Aorta (tissue), 5 donors: ENCODE measurements at places on chromosomes 2 and 18. TPM values are rescaled to one million over a fixed set of nuclear protein-coding genes. Genes with fewer than 3 reads are reported as not detected.

The DAPL1 gene
- polyA plus RNA-seq: 14.5 TPM

The COX7A2L gene
- polyA plus RNA-seq: 98.5 TPM

- H3K27me3 ChIP-seq: no peaks in the 10 kb centered on the region
- H3K4me3 ChIP-seq: no peak overlapping the region
- H3K27ac ChIP-seq: no peak overlapping the region
- no peaks in the 10 kb centered on the region for H3K4me1 ChIP-seq
- H3K36me3 ChIP-seq: no peaks in the 10 kb centered on the region
- no peak for DNase-seq
Measured at GRCh38 chr18:62953663-62954062, 238.3 kb downstream of the PHLPP1 start.

GRCh38 chr2:75519843-75520242, 40.9 kb downstream of the EVA1A start:
- H3K36me3 ChIP-seq: no peaks in the 10 kb centered on the region
- no peaks in the 10 kb centered on the region for H3K4me1 ChIP-seq
- no peak overlapping the region for H3K4me3 ChIP-seq
- DNase-seq: no peak
- no peak overlapping the region for H3K27ac ChIP-seq

The GCFC2 gene
- polyA plus RNA-seq: 25.9 TPM

The SNED1 gene
- 27.3 TPM for polyA plus RNA-seq

DNA sequence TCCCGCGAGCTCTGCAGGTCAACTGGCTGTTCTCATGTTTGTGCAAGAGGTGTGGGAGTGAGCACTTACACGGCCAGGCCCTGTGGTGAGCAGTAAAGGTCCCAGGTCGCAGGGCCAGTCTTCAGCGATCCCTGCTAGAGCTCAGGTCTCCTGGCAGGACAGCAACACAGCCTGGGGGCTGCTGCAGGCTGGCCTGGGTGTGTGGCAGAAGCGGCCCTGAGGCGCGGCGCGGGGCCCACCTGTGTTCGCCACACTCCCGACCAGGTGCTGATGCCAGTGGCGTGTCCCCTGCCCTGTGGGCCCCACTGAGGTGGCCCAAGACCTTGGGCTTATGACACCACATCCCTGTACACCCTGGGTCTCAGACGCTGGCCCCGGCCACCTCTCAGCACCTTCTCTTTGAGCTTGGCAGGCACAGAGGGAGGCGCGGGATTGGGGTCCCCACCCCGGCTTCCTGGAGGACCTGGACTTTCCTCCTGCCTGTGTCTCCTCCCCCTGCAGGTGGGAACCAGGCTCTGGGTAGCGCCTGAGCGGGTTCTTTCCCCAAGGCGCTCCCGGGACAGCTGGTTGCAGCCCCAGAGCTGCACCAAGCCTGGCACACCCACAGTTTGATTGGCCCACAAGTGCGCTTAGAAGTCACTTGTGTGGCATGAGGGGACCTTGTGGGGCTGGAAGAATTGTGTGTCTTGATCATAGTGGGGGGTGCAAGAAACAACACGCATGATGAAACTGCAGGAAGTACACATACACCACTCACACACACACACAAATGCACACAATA, 59.2 kb downstream of the TWIST2 start:
- no peak overlapping the region for H3K27ac ChIP-seq
- H3K36me3 ChIP-seq: peaks cover 1% of the 10 kb centered on the region
- no peaks in the 10 kb centered on the region for H3K4me1 ChIP-seq
- DNase-seq: no peak

The TM4SF20 gene
- not detected for polyA plus RNA-seq

DNA sequence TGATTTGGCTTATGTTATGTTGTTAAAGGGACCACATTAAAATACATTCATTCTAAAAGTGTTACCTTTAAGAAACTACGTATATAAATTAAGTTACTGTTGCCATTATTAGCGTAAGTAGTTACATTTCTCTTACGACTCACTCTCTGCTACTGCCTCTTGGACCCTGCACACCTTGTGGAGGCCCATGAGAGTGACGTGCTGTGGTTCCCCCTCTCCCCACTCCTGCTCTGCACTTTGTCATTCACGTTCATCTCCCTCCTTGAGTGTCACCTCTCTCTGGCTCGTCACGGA, 830 bp upstream of the MERTK start:
- no peaks in the 10 kb centered on the region for H3K36me3 ChIP-seq
- H3K4me3 ChIP-seq: peak overlapping the region; percentile 39
- H3K27me3 ChIP-seq: no peaks in the 10 kb centered on the region
- H3K27ac ChIP-seq: peak overlapping the region; percentile 93

DNA sequence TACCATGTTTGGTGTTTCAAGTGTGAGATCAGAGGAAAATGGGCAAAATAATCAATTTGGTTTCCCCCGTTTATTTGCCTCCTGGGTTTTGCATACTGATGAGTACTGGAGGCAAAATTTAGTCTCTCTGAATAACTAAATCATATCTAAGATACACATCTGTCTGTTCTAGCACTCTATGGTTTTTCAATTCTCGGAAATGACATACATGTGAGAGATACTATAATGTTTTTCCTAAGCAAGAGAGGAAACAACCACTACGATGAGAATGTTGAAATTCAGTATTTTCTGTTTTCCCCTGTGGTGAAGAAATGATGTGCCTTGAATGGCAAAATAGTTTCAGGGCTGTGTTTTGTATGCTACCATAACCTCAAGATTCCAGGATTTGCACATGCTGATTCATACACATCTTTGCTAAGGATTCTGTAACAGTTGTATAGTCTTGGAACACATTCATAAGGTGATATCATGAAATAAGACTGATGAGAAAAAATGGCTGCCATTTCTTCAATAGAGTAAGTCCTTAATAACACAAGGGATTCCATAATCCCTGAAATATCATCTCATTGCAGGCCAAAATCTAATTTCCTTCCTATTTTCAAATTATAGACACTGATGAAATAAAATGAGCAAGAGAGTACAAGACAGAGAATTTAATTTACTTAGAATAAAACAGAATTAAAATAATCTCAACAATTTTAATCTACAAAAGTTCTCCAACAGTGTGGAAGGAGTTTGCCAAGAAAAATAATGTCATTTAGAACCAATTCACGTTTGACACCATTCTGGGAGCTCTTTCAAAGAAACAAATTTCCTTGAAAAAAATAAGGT, 316.6 kb downstream of the FIGN start:
- no peaks in the 10 kb centered on the region for H3K4me1 ChIP-seq
- H3K4me3 ChIP-seq: no peak overlapping the region
- no peak for DNase-seq
- no peaks in the 10 kb centered on the region for H3K27me3 ChIP-seq
- no peak overlapping the region for H3K27ac ChIP-seq

The MFSD2B gene
- polyA plus RNA-seq: not detected

GRCh38 chr18:49698525-49699025, 114.8 kb downstream of the ACAA2 start:
- H3K27ac ChIP-seq: no peak overlapping the region
- no peaks in the 10 kb centered on the region for H3K36me3 ChIP-seq
- DNase-seq: no peak

DNA sequence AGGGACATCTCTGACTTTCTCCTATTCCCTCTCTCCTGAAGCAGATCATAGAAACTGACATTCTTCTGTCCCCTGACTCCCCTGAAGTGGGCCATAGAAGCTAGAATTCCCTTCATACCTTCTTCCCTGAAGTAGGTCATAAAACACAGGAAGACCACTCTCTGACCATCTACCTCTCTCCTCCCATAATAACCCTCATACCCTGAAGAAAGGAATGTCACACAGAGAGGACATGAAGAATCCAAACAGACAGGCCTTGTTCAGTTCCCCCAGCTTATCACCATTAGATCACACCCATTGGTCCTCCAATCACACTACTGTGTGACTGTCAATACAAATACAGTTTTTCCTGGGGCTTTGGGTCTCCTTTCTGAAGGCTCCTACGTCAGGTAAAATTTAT, 347.1 kb downstream of the DLGAP1 start:
- no peaks in the 10 kb centered on the region for H3K4me1 ChIP-seq
- no peaks in the 10 kb centered on the region for H3K36me3 ChIP-seq

DNA sequence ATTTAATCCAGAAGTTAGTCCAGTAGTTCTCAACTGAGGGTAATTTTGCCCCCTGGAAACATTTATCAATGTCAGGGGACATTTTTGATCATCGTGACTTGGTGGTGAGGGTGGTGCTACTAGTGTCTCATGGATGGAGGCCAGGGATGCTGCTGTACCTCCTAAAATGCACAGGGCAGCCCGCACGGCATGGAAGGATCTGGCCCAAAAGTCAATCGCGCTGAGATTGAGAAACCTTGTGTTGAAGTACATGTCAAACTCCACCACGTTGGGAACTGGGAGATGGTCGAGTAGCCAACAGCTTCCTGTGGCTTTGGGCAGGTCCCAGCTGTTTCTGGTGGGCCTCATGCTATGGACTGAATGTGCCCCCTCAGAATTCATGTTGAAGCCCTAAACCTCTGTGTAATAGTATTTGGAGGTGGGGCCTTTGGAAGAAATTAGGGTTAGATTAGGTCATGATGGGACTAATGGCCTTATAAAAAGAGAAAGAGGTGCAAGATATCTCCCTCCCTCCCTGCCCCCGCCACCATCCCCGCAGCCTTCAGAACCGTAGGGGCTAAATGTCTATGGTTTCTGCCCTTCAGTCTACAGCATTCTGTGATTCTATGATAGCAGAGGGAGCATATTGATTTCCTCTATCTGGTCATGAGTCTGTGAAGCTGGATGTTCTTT, 259.7 kb downstream of the MYCN start:
- no peak overlapping the region for H3K27ac ChIP-seq
- no peak overlapping the region for H3K4me3 ChIP-seq
- no peaks in the 10 kb centered on the region for H3K36me3 ChIP-seq
- no peak for DNase-seq
- H3K27me3 ChIP-seq: no peaks in the 10 kb centered on the region

- H3K36me3 ChIP-seq: no peaks in the 10 kb centered on the region
- DNase-seq: no peak
- H3K4me1 ChIP-seq: no peaks in the 10 kb centered on the region
- H3K27ac ChIP-seq: no peak overlapping the region
- H3K27me3 ChIP-seq: no peaks in the 10 kb centered on the region
- no peak overlapping the region for H3K4me3 ChIP-seq
Measured at GRCh38 chr2:191821078-191821477, 25.8 kb downstream of the CAVIN2 start.

The IL36B gene
- polyA plus RNA-seq: not detected

DNA sequence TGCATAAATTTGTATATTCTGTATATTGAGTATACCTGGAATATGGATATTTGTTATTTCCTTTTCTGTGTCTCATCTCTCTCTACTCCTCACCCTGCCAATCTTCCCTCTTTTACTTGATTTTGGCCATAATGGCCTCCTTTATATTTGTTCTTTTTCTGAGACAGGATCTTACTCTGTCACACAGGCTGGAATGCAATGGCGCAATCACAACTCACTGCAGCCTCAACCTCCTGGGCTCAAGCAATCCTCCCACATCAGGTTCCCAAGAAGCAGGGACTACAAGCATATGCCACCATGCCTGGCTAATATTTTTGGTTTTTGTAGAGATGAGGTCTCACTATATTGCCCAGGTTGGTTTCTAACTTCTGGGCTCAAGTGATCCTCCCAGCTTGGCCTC, 30.5 kb downstream of the PREPL start:
- H3K27ac ChIP-seq: no peak overlapping the region
- no peak for DNase-seq
- H3K4me1 ChIP-seq: peaks cover 7% of the 10 kb centered on the region
- H3K4me3 ChIP-seq: no peak overlapping the region
- H3K27me3 ChIP-seq: no peaks in the 10 kb centered on the region

DNA sequence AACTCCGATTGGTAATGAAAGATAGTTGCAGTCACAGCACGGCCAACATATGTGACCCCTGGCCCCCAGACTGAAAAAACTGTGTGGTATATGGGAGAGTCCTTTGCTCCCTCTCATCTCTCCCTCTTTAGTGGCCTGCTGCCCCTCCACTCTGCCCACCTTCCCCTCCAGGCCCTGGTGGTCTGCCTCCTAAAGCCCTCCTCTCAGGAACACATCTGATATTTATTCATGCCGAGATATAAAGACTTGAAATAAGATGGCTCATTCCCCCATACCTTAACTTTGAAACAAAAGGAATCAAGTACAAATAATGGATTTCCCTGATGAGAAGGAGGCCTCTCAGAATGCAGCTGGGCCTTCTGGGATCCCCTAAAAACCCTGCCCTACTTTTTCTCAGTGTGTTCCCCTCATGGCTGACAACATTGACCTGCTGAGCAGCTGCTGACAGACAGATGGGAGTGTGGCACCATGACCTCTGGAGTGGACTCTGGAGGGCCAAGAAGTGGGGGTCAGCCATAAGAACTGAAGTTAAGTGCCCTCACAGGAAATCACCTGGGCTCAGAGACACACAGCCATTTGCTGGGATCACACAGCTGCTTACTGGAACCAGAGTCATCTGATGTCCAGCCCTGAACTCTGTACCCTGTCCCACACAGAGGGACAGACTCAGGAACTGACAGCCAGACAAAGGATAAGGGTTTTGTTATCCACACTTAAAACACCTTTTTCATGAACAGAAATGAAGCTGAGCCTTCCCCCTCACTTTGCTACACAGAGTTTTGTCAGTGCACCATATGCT, 39.8 kb upstream of the ST8SIA3 start:
- no peaks in the 10 kb centered on the region for H3K36me3 ChIP-seq
- H3K4me1 ChIP-seq: no peaks in the 10 kb centered on the region
- no peak overlapping the region for H3K27ac ChIP-seq
- H3K4me3 ChIP-seq: no peak overlapping the region

The SFTPB gene
- 2.3 TPM for polyA plus RNA-seq

The DHRS9 gene
- 1.9 TPM for polyA plus RNA-seq

The ASXL2 gene
- polyA plus RNA-seq: 1.4 TPM

DNA sequence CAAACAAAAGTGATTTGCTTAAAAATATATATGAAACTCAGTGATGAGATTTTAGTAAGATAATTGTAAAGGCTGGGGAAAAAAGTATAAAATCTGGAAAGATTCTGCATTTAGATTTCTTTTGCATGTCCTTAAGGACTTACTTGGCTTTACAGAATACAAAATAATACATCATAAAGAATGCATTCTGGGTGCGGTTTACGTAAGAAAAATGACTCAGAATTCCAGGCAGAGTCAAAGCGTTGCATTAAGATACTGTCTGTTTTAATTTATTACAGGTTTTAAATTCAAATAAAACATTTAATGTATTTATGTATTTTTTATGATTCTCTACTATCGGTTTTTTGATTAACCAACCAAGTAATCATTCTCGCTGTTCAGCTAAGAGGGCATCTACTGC, 178.0 kb downstream of the SH3BP4 start:
- no peaks in the 10 kb centered on the region for H3K4me1 ChIP-seq
- no peaks in the 10 kb centered on the region for H3K27me3 ChIP-seq
- H3K4me3 ChIP-seq: no peak overlapping the region
- no peak overlapping the region for H3K27ac ChIP-seq

The TYMS gene
- 1.3 TPM for polyA plus RNA-seq

The PSMA8 gene
- not detected for polyA plus RNA-seq

DNA sequence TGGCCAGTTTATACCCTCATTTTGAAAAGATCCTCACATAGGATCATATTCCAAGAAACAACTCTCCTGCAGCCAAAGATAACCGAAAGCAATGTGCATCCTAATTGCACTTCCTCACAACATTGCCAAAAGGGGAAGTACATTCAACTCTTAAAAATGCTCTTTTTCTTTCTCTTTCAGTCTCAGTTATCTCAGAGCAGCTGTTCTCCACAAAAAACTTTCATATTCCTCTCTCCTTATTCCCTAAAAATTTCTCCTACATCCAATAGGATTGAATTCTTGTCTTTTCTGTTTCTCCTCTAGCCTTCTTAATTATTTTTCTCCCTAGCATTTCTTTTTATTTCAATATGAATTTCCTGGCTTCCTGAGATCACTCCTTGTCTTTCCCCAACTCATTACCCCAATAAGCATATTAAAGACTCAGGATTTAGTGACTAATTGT, 7.4 kb upstream of the VRK2 start:
- H3K4me3 ChIP-seq: no peak overlapping the region
- H3K4me1 ChIP-seq: no peaks in the 10 kb centered on the region
- H3K27ac ChIP-seq: no peak overlapping the region
- H3K27me3 ChIP-seq: no peaks in the 10 kb centered on the region
- H3K36me3 ChIP-seq: no peaks in the 10 kb centered on the region
- no peak for DNase-seq
